GM23248 (cell line): ENCODE measurements at places on chromosomes 3 and 15. TPM values are rescaled to one million over a fixed set of nuclear protein-coding genes. Genes with fewer than 3 reads are reported as not detected.

Gene GRK7
- total RNA-seq, result not detected in 2 replicates

DNA sequence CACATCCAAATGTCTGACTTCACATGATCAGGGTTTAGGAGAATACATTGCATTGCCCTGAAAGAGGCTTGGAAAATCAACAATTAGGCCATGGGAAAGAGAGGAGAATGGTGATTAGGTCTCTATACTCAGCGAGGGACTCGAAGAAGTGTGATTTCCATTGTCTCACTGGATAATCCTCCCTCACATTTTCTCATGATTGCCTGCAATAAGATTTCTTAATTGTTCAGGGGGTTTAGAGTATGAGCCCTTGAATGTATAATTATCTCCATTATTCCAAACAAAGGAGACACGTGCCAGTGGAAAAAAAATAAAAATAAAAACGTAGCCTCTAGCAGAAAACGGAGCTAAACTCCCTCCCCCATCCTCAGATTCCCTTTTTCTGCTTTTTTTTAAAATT is 173.2 kb downstream of the TPRG1 start:
- H3K4me3 ChIP-seq, result no peak overlapping the region
- no peak overlapping the region for H3K27ac ChIP-seq
- H3K27me3 ChIP-seq, result no peaks in the 10 kb centered on the region
- DNase-seq, result no peak

DNA sequence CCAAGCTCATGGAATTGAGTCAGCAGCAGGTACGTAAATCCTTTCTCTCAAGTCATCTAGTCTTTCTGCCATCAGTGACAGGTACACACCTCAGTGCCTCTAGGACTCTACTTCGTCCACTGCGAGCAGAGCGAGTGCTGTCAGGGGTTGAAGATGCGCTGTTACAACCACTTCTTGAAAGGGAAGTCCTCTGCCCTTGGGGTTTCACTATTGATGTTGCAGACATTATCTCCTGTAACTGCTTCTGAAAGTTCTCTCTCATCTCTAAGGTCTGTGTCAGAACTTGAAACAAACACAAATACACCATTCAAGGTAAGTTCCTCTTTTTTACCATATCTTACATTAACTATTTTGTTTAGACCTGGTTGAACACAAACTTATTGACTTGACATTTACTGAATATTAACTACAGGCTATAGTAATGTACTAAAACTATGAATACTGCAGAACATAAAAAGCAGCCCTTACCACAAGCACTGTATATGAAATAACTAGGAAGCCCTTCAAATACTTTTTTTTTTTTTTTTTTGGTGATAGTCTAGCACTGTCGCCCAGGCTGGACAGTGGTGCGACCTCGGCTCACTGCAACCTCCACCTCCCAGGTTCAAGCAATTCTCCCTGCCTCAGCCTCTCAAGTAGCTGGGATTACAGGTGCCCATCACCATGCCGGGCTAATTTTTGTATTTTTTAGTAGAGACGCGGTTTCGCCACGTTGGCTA is 41.5 kb downstream of the TOPBP1 start:
- H3K27me3 ChIP-seq, result no peaks in the 10 kb centered on the region
- no peak for DNase-seq
- no peak overlapping the region for H3K27ac ChIP-seq
- H3K4me1 ChIP-seq, result no peaks in the 10 kb centered on the region

DNA sequence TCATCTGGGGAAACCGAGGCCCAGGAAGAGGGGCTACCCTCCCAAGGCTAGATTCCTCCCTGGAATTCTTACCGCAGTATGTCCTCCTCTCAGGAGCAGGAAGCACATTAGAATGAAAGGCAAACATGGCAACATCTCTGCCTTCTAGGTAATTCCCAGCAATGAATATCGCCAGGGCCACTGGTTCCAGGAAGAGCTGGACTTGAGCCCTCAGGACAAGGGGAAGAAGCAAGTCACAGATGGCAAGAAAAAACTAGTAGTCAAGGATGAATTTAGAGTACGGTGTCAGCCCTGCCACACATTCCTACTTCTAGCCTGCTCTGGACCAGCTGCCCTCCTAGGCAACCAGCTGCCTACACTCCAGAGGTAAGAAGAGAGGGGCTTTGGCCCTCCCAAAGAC is 42.9 kb downstream of the MEGF11 start:
- H3K27me3 ChIP-seq, result peaks cover 29% of the 10 kb centered on the region
- H3K4me3 ChIP-seq, result no peak overlapping the region
- H3K27ac ChIP-seq, result no peak overlapping the region
- no peak for DNase-seq

DNA sequence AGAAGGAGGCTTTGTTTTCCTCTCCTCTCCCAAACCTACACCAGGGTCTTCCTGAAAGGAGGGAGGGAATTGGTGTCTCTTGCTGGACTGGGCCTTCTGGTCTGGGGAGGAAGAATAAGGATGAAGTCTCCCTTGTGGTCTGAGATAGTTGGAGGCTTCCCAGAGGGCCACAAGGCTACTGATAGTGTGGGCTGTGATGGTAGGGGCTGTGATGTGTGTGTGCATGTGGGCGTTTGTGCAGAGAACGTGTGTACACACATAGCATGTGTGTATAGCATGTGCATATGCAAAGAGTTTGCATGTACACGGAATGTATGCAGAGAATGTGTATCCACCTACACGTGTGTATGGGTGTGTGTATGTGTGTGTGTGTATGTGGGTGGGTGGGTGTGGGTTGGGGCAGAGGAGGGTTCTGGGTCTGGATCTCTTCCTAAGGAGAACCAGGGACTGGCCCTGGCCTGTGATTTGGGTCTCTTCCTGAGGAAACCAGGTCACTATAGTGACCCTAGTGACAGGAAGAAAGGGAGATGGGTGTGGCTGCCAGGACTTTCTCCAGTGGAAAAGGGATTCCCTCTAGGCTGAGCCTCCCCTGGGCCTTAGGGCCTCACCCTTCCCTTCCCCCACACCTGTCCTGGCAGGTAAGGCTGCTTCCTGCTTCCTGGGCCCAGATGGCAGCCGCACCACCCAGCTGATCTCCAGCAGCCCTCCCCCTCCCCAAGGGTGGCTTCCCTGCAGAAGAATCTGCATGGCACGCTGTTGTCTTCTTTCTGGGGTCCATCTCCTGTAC is 1.7 kb downstream of the FLNB start:
- no peaks in the 10 kb centered on the region for H3K36me3 ChIP-seq
- peak overlapping the region; percentile 100 for H3K4me3 ChIP-seq
- DNase-seq, result peak; percentile 33
- 0 out of 2 replicates have a peak overlapping the region, but pooled peaks have one; percentile 44 for H3K27ac ChIP-seq
- no peaks in the 10 kb centered on the region for H3K27me3 ChIP-seq

DNA sequence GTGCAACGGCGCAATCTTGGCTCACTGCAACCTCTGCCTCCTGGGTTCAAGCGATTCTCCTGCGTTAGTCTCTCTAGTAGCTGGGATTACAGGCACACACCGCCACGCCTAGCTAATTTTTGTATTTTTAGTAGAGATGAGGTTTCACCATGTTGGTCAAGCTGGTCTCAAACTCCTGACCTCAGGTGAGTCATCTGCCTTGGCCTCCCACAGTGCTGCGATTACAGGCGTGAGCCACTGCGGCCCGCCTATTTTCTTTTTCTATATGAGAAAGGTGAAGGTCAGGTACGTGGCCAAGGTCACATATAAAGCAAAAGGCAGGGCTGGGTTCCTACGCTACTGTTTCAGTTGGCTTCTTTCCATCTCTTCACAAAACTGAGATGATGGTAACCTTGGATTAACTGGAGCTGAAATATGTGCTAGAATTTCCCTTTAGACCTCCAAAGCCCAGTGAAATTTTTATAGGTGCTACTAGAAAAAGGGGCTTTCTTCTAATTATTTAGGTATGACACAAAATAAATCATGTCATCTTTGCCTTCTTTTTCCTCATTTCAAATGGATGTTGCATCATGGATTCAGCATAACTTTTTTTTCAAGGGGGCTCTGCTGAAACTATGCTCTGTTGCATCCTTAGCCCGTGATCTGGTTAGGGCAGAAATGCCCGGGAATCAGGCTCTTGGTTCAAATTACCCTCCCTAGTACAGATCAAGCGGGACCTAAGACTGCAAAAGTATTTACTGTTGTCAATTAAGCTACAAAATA is 68.5 kb downstream of the MYO1E start:
- H3K27me3 ChIP-seq, result no peaks in the 10 kb centered on the region
- H3K4me1 ChIP-seq, result peaks cover 61% of the 10 kb centered on the region
- H3K4me3 ChIP-seq, result no peak overlapping the region
- peak overlapping the region; percentile 95 for H3K27ac ChIP-seq
- no peak for DNase-seq

Gene CNTN3
- total RNA-seq, result 18.5 and 24.4 TPM in 2 replicates

Gene RARB
- not detected in 2 replicates for total RNA-seq

DNA sequence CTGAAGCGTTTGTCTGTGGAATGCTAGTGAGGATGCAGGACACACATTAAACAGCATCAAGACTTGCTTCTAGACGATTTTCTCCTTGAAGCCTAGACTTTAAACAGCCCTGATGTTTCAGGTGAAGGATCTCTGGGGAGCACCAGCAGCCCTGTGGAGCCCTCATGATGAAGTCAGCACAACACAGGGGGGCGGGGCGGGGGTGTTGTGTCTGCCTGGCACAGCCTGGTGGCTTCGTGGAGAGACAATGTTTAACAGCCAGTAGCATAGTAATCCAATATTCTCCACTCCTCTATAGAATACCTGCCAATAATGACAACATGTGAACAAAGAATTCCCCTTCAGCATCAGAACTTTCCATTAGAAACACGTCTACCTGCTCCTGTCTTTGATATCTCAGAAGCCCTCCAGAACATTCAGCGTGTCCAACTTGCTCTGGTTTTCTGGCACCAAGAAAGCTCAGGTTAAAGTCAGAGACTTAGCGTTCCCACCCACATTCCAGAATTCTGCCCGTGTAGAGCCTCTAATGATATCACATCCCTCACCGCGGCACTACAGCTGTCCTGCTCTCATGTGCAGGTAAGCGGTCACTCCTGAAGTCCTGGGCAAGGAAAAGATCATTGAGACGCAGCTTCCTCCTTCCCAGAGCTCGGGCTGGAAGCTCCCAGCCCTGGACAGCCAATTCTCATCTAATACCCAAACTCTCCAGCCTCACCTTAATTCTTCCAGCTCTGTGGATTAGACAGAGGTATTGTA is 98.0 kb downstream of the ATP10A start:
- H3K27ac ChIP-seq, result no peak overlapping the region
- peaks cover 20% of the 10 kb centered on the region for H3K36me3 ChIP-seq
- H3K27me3 ChIP-seq, result no peaks in the 10 kb centered on the region
- no peak for DNase-seq
- H3K4me1 ChIP-seq, result no peaks in the 10 kb centered on the region; the same call in 1 of the 2 replicates

DNA sequence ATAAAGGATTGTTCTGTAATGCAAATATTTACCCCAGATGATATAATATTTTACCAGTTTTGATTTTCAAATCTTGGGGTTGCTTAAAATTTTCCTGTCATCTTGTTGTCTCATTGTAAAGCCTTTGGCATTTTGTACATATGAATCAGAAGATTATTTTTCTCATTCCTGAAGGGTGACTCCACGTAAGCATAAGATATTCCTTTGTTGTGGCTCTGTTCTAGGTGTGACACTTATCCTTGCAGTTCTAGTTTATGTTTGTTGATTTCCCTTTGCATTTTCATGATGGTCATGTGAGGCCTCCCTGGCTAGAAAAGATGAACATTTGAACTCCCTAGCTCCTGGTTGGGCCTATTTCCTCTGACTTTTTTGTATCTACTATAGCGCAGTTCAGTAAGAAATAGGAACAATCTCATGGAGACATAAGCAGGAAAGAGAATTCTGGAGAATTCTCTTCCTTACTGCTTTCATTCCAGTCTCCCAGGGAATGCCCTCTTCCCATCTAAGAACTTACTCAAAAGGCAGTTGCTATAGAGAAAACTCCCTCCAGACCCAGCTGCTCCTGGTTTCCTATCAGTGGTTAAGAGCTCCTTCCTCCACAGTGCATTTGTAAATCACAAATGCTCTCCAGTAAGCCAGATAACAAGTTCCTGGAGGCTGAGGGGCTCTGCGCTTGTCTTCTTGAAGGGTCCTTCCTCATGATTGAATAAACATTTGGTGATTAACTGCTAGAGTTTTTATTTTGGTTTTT is 124.7 kb downstream of the WNT5A start:
- no peaks in the 10 kb centered on the region for H3K27me3 ChIP-seq
- peaks cover 47% of the 10 kb centered on the region for H3K4me1 ChIP-seq
- H3K36me3 ChIP-seq, result no peaks in the 10 kb centered on the region
- no peak overlapping the region for H3K4me3 ChIP-seq
- peak overlapping the region; percentile 71 for H3K27ac ChIP-seq
- peak; percentile 64 for DNase-seq

Gene CPA3
- not detected in 2 replicates for total RNA-seq

Gene PTPRG
- total RNA-seq, result 39.6 and 51.3 TPM in 2 replicates

Gene ITGA11
- 352 and 408 TPM in 2 replicates for total RNA-seq

- H3K36me3 ChIP-seq, result no peaks in the 10 kb centered on the region
- DNase-seq, result peak; percentile 50
- H3K27me3 ChIP-seq, result peaks cover 20% of the 10 kb centered on the region
- H3K27ac ChIP-seq, result no peak within 1 kb of the TSS
Observed at GRCh38 chr3:47578691-47579632, at the start of gene CSPG5. Gene CSPG5 (minus strand): TSS chr3:47578865. CDS start chr3:47578693, 172 bp downstream.

- H3K27me3 ChIP-seq, result no peaks in the 10 kb centered on the region
- no peak overlapping the region for H3K27ac ChIP-seq
- DNase-seq, result peak; percentile 59
- H3K36me3 ChIP-seq, result no peaks in the 10 kb centered on the region
- H3K4me1 ChIP-seq, result peaks cover 3% of the 10 kb centered on the region; the same call in 1 of the 2 replicates
Observed at GRCh38 chr3:111252779-111253178, 181.2 kb downstream of the NECTIN3 start.

Gene GNB4
- total RNA-seq, result 84.7 and 88.1 TPM in 2 replicates

- H3K27me3 ChIP-seq, result no peaks in the 10 kb centered on the region
- H3K27ac ChIP-seq, result no peak overlapping the region
- H3K36me3 ChIP-seq, result no peaks in the 10 kb centered on the region
- peaks cover 43% of the 10 kb centered on the region for H3K4me1 ChIP-seq
Observed at GRCh38 chr15:67509918-67510317, 11.0 kb upstream of the C15orf61 start.

GRCh38 chr3:153026026-153026425 is 136.0 kb upstream of the RAP2B start:
- peak; percentile 74 for DNase-seq
- peaks cover 19% of the 10 kb centered on the region for H3K4me1 ChIP-seq
- H3K36me3 ChIP-seq, result no peaks in the 10 kb centered on the region
- H3K4me3 ChIP-seq, result no peak overlapping the region
- no peak overlapping the region for H3K27ac ChIP-seq

- no peak for DNase-seq
- no peaks in the 10 kb centered on the region for H3K36me3 ChIP-seq
- no peak overlapping the region for H3K27ac ChIP-seq
- H3K4me3 ChIP-seq, result no peak overlapping the region
Observed at GRCh38 chr3:13235079-13235478, 161.8 kb upstream of the IQSEC1 start.

Gene ARGFX
- not detected in 2 replicates for total RNA-seq

Gene NR2E3
- not detected in 2 replicates for total RNA-seq

Gene BNC1
- 7.5 and 8.7 TPM in 2 replicates for total RNA-seq
